HCT116 (cell line): ENCODE measurements at places on chromosomes 3 and 15. TPM values are rescaled to one million over a fixed set of nuclear protein-coding genes. Genes with fewer than 3 reads are reported as not detected.

A4GNT gene
- total RNA-seq, result not detected

DNA sequence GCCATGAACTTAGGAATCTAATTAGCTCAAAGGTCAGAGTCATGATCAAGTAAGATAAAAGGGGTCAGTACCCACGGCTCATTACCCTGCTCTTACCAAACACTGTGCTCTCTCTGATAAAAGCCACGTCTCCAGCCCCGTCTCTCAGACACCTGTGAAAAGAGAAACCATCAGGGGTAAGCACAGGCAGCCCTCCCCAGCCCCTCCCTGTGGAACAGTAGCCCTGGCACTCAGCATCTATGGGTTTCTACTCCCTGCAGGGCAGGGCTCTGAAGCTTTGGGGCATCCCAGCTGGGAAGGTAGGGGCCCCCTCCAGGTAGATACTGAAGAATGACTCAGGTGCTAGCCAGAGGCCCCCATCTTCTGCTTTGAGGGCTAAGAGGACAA, 10.5 kb downstream of the LTF start:
- no peak for DNase-seq
- no peak overlapping the region for H3K27ac ChIP-seq
- no peak overlapping the region for H3K4me3 ChIP-seq
- H3K36me3 ChIP-seq, result no peaks in the 10 kb centered on the region

CEP19 gene
- total RNA-seq, result 2.7 TPM

NEIL1 gene
- 41.4 TPM for total RNA-seq

DNA sequence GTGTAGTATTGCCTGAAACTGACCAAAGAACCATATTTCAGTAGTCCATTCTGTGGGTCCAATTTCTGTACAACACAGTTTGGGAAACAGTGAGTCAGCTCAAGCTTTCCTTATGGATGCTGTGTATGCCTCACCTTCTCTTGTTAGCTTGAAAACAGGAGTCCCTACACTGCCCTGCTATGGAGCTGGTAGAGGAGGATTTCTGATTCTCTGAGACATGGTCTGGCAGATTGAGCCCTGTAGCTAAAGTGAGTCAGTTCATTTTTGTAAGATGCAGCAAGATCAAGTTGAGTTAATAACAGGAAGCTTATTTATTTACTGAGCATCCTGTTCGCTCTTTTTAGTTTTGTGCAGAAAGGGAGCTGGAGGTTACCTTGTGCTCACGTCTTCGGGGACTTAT, 424.1 kb upstream of the RBMS3 start:
- H3K4me1 ChIP-seq, result no peaks in the 10 kb centered on the region
- DNase-seq, result no peak
- no peaks in the 10 kb centered on the region; the same call in 1 of the 2 replicates for H3K27me3 ChIP-seq
- H3K36me3 ChIP-seq, result no peaks in the 10 kb centered on the region

C3orf70 gene
- total RNA-seq, result not detected

DNA sequence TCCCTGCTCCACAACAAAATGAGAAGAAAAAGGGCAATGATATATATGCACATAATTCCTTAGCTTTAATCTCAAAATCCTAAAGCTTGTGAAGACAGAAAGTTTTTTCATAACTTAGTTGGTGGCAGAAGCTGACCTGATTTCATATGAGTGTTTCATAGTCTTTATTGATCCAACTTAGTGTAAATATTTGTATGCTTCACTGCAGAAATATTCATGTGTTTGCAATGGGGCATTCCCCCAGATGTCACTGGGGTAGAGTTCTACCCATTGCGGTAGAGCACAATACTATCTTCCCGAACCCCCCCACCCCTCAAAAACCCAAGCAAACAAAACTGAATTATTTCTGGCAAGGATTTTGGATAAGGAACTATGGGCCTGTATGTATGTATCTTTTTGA, 221.2 kb downstream of the THRB start:
- H3K27me3 ChIP-seq, result no peaks in the 10 kb centered on the region
- DNase-seq, result no peak
- H3K27ac ChIP-seq, result no peak overlapping the region
- H3K4me1 ChIP-seq, result no peaks in the 10 kb centered on the region
- H3K4me3 ChIP-seq, result no peak overlapping the region
- H3K36me3 ChIP-seq, result no peaks in the 10 kb centered on the region
